ENCODE measurements at places on chromosomes 1 and 21.
A peak's percentile ranks its signal among the peaks of the same experiment; 100 is the strongest.

DNA sequence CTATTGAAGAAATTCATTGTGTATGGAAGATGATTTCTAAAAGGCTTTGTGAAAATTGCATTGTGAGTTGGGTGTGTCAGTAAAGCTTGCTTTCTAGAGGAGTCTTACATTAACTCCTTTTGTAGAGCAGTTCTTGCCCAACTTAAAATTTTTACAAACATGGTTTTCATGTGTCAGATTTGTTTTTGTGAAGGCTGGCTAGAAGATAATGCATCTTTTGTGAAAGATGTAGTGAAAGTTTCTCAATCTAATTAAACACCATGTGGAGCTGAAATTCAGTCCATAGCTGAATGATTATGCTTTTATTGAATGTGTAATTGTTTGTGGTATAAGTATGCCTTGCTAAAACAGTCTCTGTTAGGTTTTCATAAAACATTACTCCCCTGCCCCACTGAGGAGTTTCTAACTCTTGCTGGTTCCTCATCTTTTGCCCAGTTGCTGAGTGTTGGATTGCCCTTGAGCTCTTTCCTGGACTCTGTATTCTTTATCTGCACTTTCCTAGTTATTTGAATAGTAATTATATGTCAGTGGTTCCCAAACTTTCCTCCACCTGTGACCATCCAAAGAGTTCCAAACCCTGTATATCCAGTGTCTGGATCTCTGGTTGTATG is 38.0 kb downstream of the KCTD3 start:
- DNase-seq, result no peak

DNA sequence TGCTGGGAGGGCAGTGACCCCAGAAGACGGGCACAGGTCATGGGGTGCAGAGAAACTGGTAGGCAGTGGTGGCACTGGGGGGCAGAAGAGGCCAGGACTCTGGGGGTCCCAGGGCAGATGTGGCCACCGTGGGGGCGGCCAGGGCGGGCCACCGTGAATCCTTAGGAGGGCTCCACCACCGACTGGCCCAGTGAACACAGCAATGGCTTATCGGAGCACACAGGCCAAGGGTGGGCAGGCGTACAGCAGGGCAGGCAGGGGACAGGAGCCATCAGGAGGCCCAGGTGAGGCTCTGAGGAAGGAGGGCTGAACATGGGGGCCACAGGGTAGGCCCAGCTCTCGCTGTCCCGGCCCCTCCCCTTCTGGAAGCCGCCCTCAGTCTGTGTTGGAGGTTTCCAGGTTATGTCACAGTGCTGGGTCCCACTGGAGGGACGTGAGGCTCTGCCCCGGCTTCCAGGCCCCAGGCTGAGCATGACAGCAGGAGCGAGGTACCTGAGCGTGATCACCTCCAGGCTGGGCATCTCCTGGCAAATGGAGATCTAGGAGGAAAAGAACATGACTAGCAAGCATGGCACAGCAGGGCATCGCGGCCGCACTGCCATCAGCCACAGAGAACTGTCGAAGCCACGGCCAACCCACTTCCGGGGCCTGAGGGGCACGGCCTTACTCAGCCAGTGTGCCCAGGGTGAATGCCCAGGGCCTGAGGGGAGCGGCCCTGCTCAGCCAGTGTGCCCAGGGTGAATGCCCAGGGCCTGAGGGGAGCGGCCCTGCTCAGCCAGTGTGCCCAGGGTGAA is 3.7 kb downstream of the CFAP410 start:
- no peak for DNase-seq

GRCh38 chr1:181100015-181100905 is 11.8 kb downstream of the IER5 start:
- DNase-seq, result no peak

DNA sequence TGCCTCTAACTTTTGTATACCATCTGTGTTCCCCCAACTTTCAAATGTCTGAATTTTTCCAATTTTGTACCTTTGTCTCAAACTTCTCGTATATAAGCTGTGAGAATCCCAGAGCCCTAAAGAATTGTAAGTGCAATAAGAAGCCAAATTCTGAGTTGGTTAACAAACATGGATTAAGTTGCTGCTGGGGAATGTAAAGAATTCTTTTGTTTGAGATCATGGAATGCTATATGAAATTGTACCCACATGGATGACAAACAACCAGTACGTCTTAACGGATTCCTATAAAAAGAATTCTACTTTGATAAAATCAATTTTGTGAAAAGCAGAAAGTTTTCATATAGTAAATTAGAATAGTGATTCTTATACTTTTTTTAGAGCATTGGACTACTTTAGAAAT is 72.4 kb upstream of the CYP2J2 start:
- no peak for DNase-seq

- peak; percentile 58 for DNase-seq
These were observed 172.7 kb downstream of the TGFBR3 start for GRCh38 chr1:91712981-91713841.

GRCh38 chr1:29821605-29822004 is 585.3 kb downstream of the PTPRU start:
- no peak for DNase-seq

DNA sequence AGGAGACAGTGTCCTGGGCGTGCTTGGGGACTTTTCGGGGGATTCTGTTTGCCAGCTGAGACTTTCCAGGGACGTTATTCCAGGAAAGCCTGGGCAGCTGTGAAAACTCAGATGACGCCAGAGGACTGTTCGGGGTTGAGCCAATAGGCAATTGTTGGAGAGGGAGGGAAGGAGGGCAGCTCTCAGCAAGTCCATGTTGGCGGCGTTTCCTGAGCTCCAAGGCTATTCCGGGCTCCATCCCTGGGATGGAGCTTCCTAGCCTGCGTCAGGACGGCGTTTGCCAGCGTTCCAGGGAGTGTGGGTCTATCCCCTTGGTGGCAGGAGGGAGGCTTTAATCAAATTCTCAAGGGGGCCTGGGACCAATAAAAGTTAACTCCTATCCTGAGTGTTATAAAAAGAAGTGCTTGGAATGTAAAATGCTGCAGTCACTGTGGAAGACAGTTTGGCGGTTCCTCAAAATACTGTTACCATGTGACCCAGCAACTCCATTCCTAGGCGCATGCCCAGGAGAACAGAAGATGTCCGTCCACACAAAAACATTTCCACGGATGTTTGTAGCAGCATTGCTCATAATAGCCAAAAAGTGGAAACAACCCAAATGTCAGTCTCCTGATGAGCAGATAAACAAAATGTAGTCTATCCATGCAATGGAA is 15.2 kb downstream of the SLC27A3 start:
- DNase-seq, result peak; percentile 53

DNA sequence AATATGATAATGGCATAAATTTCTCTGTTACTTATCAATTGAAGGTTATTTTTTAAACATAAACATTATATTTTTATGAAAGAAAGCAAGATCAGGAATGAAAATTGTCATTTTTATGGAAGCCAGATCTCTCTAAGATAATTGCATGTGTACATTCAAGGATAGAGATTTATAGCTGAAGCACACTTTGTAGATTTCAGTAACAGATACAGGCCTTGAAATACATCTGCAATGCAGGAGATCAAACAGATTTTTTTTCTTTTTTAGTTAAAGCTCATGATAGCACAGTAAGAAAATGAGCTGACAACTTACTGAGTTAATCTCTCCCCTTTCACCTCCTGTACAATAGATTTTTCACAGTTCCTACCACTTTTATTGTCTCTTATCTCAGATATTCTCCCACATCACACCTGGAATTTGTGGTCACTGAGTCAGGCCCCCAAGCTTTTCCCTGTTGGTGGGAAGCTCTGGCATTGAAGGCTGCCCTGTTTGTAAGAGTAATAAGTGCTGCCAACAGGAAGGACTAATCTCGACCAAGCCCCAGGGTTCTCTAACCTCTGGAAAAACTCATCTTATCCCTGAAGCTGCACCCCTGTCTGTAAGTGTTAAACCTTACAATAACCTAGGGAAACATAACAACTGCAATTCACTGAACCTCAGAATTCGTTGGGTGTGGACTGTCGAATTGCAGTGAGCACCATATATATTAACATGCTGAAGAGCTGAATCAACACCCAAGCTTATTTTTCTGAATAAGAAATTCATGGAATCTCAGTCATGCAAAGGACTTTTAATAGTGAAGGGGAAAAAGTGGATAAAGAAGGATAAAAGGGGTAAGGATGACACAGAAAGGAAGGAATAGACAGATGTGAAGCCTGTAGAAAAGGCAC is 599.0 kb downstream of the LMO4 start:
- DNase-seq, result no peak

Measured in CD4-positive, alpha-beta T cell treated with Interleukin-1 beta for 1 hour (primary cell).